ENCODE measurements at places on chromosomes 7 and 10.

DNA sequence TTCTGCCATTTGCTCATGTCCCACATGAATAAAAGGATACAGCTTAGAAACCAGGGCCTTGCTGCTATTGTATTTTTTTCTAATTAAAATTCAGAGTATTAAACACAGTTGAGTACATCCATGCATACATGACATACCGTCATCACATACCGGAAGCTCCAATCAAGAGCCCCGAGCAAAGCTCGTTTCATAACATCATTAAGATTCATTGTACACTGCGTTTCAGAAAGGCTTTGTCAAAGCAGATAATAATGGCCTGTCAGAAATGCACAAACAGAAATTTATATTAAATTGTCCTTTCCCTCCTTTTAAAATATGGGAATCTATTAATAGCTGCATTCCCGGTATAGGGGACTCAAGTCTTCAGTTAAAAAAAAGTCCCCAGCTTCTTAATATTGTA, 103.4 kb downstream of the PRTFDC1 start:
- no peak for DNase-seq

DNA sequence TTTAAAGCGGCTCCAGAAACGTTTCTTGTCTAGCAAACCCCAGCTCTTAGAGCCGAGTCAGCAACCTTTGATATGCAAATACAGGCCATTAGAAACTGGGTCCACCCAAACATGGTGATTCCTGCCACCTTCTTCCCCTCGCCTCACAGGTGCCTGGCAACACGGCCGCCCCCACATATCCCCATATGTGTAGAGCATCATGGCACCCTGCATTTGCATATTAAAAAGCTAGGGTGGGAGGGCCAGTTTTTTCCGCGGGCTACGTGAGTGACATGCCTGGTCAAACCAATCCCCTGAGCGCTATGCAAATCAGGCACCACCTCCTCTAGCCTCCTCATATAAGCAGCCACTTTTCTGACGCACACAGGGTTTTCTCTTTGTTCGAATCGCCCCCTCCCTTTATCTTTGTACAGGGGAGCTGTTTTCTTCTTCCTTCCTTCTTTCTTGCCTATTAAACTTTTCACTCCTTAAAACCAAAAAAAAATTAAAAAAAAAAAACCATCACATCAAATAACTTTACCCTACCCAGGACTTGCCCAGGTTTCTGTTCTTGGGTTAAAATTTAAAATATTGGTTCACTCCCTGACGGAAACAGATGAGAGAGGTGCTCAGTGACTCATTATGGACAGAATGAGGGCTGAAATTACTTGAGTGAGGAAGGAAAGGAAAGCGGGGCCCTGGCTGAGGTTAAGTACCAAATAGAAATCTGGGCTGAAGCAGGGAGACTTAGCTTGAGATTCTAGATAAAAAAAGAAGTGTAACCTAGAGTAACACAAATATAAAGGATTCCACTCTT, 59.8 kb downstream of the COA1 start:
- peak; percentile 86 for DNase-seq

GRCh38 chr10:30420766-30421165, 13.2 kb upstream of the MAP3K8 start:
- DNase-seq = no peak

DNA sequence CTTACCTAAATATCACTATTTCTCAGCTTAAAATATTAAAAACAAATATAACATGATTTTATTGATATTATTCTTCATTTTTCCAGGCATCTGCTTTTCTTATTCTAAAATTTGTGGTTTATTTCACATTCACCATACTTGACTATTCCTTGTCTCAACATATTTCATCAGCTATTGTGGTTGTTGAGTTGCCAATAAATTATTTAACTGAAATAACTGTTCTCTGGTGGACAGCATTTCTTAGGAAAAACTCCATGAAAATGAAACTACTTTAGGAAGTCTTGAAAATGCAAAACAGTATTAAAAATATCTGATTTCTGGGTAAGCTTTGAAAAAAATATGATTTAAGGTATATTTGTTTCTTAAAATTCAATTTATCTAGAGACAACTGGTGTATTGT, 122.9 kb upstream of the SEMA3A start:
- DNase-seq = no peak

DNA sequence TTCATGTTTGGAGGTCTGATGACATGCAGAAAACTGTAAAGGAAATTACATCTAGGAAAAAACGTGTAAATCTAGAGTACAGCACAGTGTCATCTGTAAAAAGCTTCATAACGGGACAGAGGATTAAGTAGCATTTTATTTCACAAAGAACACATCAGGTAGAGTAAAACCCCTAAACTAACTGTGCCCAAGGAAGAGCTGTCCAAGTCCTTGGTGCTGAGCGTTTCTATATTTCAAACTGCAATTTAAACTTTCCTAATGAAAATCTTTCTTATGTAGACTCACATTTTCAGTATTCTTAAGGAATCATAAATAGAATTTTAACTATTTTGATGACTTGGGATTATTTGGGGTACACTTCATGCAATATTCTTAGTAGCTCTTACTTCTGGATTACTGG, 646.2 kb downstream of the IPMK start:
- DNase-seq = no peak
